Activated T-helper 17 cell treated with anti-CD3 and anti-CD28 coated beads, Interleukin-2, amount 50 U/mL, for 72 hours (primary cell): ENCODE measurements at places on chromosomes 6 and 20. TPM values are rescaled to one million over a fixed set of nuclear protein-coding genes. Genes with fewer than 3 reads are reported as not detected.

- no peak for ATAC-seq
These were observed 199.0 kb upstream of the KCNG1 start for GRCh38 chr20:51221791-51222408.

RAD21L1 gene
- not detected for total RNA-seq

GRCh38 chr6:163419413-163420288 is 5.1 kb downstream of the QKI start:
- ATAC-seq, result no peak

DNA sequence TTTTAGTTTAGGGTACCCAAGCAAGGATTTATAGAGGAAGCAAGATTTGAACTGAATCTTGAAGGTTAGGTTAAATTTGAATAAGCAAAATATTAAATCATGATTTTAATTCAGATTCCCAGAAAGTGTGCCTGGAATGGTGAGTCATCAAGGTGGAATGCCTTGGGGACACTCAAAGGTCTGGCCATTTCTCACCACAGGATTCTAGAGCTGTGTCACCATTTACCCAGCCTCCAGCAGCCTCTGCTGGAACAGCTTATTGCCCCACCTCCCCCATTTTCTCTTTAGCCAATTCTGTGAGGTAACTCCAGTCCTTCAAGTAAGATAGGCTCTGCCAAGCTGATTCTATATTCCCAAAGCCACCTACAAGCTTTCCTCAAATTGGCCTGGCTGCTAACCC is 181.4 kb downstream of the SIM1 start:
- ATAC-seq, result no peak

DNA sequence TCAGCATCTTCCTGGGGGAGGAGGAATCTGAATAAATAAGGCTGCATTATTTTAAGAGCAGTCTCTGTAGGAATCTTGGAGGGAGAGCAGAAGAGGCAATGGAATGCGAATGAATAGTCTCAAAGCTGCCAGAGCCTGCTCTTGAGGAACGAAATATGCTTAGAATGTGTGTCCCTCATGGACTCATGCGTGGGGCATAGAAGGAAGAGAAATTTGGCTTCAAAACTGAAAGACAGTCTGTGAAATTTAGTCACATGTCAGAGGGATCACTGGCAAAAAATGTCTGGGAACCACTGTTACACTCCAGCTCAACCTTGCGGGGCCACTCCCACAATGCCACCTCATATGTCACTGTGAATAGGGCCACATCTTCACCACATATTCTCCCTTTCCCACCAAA is 95.5 kb downstream of the GJA10 start:
- ATAC-seq, result no peak

- ATAC-seq, result no peak
These were observed 299.3 kb downstream of the KIF16B start for GRCh38 chr20:16273812-16274555.

GRCh38 chr6:156449569-156449968 is 327.6 kb upstream of the ARID1B start:
- ATAC-seq, result no peak

TAF4 gene
- 14.5 TPM for total RNA-seq
